Adrenal gland (tissue), 19 donors: ENCODE measurements at places on chromosomes 3 and 15. TPM values are rescaled to one million over a fixed set of nuclear protein-coding genes. Genes with fewer than 3 reads are reported as not detected.

The POTEB3 gene
- total RNA-seq = 0.06 TPM

DNA sequence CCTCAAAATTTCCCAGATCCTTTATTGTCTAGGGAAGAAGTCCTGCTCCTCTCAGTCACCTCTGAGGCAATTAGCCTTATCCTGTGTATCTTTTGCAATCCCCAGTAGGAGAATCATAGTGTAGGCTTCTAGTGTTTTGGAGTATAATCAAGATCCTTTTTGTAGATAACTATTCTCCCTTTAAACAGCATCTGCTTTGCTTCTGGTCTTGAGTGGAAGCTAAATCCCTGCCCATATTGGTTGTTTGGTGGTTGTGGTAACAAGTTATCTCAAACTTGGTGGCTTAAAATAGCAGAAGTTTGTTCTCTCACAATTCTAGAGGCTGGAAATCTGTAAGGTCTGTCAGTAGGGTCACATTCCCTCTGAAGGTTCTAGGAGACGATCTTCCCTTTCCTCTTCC, 217.5 kb upstream of the RASGRP1 start:
- no peak for DNase-seq

DNA sequence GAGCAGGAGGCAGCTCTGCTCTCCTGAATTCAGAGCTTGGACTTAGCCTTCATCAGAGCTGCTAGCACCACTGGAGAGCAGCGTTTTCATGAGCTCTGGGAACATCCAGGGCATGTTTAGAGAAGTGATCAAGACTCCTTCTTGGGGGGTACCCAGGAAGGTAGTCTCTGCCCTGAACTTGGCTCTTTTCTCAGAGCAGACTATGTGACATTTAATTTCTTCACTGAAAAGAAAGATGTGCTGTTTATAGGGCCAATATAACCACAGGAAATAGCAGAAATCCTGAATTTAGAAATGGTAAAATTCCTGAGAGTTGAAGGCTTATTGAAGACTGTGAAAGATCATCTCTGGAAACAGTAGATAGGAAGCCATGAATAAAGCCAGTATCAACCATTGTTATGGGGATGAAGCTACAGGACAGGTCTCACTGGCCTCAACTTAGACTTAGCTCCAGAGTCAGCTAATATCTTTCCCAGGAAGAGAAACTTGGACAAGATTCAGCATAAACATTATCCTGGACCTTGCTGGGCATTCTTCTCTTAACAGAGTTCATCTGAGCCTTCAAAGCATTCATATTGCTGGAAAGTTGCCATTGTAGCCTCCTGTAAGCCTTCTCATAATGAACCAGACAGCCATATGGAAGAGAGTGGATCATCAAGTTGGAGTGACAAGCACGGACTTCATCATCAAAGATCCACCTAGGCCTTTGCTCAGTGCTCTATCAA, 386.6 kb upstream of the THBS1 start:
- DNase-seq = no peak

The ROPN1 gene
- total RNA-seq = not detected

DNA sequence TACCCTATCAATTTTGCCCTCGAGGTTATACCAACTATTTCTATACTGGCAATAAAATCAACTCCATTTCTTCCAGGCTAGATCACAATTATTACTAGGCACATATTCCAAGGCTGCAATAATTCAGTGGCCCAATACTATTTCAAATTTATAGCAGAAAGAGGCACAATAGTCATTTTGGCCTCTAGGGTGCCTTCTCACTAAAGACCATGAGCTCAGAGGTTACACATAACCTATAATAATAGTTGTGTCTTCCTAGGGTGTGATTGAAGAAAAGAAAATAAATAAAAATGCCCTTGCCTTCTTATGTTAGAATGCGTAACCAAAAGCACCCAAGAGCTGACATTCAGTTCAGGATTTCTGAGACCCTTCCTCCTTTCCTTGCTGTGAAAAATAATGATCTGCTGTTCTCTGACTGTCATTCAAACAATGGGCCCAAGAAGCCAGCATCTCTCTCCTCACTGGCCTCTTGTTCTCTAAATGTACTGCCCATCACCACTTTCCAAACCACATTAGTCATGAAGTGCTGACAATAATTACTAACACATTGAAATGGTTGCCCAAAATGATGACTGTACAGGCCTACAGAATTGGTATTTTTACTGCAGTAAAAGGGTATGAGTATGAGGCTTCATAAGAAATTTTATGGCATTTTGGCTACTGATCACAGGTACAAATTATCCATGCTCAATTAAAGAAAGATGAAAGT, 244.8 kb downstream of the LRRN1 start:
- no peak for DNase-seq

The ZBTB11 gene
- 20.0 TPM for total RNA-seq

DNA sequence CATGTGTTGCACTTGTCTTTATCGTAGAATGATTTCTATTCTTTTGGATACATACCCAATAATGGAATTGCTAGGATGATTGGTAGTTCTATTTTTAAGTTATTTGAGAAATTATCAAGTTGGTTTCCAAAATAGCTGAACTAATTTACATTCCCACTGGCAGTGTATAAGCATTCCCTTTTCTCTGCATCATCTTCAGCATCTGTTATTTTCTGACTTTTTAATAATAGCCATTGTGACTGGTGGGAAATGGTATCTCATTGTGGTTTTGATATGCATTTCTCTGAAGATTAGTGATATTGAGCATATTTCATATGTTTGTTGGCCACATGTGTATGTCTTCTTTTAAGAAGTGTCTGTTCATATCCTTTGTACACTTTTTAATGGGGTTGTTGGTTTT, 81.7 kb upstream of the NUDT16 start:
- DNase-seq = no peak

- no peak for DNase-seq
Measured at GRCh38 chr3:114671741-114672510, 378.1 kb downstream of the TIGIT start.

- DNase-seq = peak; percentile 88
Measured at GRCh38 chr15:39472621-39473297, 108.1 kb upstream of the THBS1 start.

- DNase-seq = no peak
Measured at GRCh38 chr3:102123590-102124190, 274.4 kb downstream of the NFKBIZ start.

GRCh38 chr3:46628901-46629369, 16.6 kb downstream of the FAM240A start:
- no peak for DNase-seq

DNA sequence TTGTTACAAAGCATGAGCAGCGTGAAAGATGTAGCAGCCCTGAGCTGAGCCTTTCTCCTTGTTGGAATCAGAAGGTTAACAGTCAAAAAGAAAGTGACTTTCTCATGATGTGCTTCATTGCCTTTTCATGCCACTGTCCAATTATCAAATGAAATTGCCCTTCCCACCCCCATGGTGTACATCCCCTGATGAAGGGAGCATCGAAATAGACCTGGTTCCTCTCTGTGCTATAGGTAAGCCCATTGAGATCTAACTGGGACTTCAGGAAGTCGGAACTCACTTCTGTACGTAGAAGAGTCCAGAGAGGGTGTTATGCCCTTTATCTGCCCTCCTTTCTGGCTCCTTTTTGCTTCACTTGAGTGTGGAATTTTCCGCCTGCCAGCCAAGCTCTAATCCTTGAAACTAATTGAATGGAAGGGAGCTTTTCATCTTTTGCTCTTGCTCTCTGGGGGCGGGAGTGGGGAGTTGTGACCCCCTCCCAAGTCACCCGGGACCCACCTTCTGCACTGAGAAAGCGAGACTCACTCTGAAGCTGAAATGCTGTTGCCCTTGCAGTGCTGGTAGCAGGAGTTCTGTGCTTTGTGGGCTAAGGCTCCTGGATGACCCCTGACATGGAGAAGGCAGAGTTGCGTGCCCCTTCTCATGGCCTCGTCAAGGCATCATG, 20.9 kb downstream of the ABHD6 start:
- DNase-seq = no peak

DNA sequence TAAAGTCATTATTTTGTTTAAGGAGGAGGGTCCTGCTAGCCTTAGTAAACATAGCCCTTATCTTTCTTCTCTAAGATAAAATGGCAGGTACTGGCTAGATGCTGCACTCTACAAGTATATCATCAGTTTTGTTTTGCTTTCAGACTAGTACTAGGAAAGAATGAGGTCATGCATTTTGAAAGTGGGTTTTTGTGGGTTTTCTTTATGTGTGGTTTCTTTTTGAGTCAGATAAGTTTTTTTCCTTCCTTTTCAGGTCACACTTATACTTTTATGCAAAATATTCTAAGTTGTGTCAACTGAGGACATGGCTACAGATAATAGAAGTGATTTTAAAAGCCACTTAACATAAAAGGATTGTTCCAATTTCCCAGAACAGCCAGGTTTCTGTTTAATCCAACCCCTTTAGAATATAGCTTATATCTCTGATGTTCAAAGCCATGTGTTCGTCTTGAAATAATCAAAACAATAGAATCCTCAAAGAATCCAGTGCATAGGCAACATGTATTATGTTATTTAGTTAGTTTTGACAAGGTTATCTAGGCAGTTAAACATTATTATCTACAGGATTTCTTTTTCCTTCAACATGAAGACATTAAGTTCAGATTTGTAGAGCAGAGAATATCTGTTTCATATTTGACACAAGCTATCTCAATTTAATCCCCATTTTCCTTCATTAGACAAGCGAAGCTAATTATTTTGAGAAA, 406.2 kb downstream of the RBMS3 start:
- DNase-seq = no peak

The LINGO1 gene
- 1.0 TPM for total RNA-seq

DNA sequence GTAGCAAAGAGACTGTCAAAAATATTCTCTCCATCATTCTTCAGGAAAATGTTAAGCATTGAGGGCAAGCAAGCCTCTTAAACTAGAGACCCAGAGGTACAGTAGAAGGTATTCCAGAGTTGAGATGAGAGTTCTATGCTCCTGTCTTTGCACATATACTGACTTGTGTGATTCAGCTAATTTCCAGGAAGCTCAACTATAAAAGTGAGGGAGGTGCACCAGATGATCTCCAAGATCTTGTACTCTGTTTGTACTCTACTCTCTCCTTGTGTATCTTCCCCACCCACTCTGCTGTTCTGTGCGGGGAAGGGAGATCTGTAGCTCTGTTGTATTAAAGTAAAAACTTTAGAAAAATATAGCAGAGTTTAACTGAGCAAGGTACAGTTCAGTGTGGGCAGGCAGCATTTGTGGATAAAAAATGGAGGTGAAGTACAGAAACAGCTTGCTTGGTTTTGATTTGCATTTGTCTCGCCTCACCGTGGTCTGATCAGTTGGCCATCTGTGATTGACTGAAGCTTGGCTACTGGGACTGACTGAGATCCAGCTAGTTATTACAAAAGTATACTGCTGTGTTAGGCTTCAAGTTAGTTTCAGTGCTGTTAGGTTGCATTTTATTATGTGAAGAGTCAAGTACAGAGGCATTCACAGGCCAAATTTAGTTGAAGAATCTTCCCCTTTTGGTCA, 463.1 kb upstream of the GOLIM4 start:
- DNase-seq = no peak

The CACNA1D gene
- total RNA-seq = 90.2 TPM

GRCh38 chr3:168624892-168625448, 529.2 kb upstream of the GOLIM4 start:
- no peak for DNase-seq

DNA sequence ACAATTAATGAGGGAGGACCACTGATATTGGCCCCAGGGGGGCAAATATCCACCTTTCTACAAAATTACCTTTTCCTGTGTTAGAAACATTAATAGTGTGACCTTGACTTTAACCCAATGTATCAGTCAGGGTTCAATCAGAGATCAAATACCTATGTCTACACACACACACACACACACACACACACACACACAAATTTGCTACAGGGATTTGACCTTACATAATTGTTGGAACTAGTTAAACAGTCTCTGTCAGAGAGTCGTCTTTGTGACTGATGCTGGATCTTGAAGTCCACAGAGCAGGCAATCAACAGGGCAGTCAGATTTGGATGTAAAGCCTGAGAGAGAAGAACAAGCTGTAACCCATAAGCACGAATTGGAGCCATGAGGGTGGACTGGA, 32.5 kb downstream of the TM4SF4 start:
- no peak for DNase-seq

GRCh38 chr3:124780761-124781475, 50.7 kb downstream of the UMPS start:
- DNase-seq = peak; percentile 65

GRCh38 chr3:100401674-100402041, 319 bp downstream of the LNP1 start:
- DNase-seq = peak; percentile 35

GRCh38 chr15:68615811-68616210, 37.0 kb downstream of the CORO2B start:
- no peak for DNase-seq

DNA sequence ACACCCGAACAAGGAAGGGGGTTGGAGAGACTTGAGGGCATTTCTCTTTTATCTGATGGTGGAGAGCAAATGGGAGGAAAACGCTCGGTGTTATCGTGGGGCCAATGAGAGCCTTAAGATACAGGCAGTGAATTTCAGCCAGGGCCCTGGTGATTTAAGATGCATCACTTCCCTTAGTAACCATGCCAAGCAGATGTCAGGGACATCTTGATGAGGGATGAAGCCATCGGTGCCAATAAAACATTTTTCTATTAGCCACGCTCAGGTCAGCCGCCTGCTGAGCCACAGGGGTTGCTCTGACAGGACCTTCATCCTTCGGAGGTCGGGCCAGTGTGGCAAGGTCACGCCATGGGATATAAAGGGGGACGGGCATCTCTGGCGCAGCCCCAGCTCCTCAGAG, 10.6 kb downstream of the IQSEC1 start:
- DNase-seq = no peak

DNA sequence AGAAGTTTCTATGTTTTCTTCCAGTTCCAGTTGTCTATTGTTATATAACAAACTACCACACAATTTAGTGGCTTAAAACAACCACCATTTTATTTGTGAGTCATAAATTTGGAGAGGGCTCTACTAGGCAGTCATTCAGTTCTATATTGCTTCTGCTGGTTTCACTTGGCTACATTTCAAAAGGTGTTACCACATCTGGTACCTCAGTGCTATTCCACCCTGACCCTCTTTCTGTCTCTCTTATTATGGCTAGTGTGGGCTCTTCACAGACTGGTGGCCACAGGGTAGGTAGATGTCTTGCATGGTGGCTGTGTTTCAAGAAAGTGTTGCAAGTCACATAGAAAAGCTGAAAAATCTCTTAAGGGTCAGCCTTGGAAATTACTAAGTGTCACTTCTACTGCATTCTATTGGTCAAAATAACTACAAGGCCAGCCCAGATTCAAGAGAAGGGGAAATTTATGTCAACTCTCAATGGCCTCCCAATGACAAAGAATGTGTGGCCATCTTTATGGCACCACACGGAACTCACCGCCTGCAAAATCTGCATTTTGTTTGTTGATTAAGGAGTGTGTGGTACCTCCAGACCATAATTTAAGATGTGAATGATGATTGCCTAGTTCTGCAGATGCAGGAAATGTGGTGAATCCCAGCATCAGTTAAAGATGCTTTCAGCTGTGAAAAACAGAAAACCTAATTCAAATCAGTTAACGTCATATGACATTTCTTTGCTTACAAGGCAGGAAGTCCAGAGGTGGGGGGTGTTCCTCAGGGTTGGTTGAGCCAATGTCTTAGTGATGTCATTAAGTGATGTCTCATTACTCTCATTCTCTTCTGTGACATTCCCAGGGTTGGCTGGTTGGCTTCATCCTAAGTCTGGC, 105.8 kb upstream of the RASGRP1 start:
- no peak for DNase-seq
